Fibroblast of gingiva (primary cell): ENCODE measurements at places on chromosomes 2 and 18.

GRCh38 chr2:172709566-172710291 is 25.9 kb upstream of the RAPGEF4 start:
- no peak for DNase-seq

GRCh38 chr2:232688201-232688600 is 8.9 kb upstream of the GIGYF2 start:
- no peak for DNase-seq

GRCh38 chr2:226712941-226713340 is 86.7 kb downstream of the IRS1 start:
- no peak for DNase-seq

GRCh38 chr2:234955971-234956509 is 4.2 kb downstream of the SH3BP4 start:
- no peak for DNase-seq

- no peak for DNase-seq
Measured at GRCh38 chr2:200658278-200658864, 72.6 kb downstream of the AOX1 start.

DNA sequence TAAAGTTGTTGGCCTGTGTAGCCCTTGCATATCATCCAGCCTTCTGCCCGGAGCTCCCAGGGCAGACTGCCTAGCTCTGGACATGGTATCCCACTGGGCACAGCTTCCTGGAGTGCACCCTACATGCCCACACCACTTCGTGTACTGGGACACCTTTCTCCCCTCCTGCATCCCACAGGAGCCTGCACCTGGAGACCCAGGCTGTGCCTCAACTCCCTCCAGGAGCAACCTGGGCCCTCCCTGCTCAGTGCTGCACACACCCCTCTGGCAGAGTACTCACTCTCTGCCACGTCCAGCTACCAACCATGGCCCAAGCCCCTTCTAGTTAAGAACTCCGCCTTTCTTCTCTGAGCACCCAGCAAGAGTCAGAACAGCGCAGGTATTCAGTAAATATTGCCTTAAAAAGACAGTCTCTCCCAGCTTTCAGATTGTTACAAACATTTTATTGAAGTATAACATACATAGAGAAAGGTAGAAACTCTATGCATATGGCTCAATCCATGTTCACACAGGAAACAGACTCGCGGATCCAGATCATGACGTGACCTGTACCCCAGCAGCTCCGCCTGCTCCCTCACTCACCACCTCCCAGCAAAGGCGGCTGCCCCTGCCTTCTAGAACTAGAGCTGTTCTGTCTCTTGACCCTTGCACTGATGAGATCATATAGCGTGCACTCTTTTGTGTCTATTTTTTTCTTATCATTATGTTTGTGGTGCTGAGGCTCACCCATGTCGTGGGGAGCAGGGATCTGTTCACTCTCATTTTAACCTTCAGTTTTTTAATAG is 98.4 kb upstream of the MYCN start:
- no peak for DNase-seq

DNA sequence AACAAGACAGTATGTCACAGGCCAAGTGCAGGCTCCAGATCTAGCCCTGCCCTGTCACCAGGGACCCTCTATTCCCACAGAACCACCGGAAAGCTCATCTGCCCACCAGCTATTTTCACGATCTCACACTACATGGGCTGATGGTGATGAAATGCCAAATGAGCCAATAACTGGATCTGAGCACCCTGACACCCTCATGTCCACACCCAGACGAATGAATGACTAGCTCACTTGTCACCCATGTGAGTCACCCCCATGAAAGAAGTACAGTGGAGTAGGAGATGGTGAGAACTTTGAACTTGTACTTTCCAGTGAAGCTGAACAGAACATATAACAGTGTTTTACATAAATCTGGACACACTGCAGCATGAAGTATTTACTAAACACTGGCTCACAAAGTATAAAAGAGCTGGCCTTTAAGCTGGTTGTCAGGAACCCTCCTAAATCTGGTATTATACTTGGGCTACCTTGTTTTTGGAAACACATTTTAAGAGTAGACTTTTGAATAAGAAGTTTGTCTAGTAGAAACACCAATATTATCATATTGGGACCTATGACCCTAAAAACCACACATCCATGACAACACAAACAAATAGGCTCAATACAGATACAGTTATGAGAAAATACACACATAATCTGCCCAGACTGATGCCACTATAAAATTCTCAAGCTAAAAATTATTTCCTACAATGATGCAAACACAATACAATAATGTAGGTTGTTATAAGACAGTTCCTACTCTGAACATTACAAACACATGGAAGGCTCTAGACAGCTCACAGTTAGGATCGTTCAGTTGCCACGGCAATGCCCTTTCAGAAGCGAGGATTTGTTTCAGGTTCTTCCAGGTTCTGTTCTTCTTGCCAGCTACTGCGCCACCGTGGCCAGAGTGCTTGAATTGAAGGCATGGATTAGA is 19.0 kb downstream of the INO80C start:
- DNase-seq = peak; percentile 67
